ENCODE measurements at places on chromosomes 13 and 19.

GRCh38 chr13:50125304-50125553, 110.0 kb downstream of the KCNRG start:
- no peak for DNase-seq

GRCh38 chr19:42291435-42291810, 10.5 kb upstream of the PRR19 start:
- no peak for DNase-seq

- no peak for DNase-seq
These were observed 6.0 kb upstream of the CCNP start for GRCh38 chr19:40232479-40232878.

DNA sequence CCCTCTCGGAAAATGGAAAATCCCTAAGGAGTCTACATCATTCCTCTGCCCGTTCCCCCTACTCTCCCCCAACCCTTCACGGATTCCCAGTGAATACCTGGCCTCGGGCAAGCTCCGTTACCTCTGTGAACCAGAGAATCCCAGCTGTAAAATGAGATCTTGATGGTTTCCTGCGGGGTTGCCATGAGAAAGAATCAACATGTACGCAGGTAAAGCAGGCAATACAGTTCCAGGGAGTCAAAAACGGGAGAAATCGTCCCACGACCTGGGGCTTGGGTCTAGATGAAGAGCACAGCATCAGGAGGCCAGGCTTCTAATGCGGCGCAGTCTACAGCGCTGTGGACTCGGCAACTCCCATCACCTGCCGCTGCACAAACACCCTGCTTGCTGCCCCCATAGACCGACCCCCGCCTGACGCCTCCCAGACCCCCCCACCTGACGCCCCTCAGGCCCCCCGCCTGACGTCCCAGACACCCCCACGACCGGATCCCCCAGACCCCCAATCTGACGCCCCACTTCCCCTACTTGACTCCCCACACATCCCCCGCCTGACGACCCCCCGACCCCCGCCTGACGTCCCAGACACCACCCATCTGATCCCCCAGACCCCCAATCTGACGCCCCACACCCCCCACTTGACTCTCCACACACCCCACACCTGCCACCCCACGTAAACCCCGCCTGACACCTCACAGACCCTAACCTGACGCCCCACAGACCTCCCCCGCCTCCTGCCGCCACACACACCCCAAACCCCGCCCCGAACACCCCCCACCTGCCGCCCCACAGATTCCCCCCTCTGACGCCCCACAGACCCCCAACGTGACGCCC, 680 bp downstream of the LIG4 start:
- DNase-seq, result no peak

GRCh38 chr13:23622985-23623384, 52.8 kb downstream of the TNFRSF19 start:
- DNase-seq, result no peak

- no peak for DNase-seq
These were observed 117.2 kb downstream of the IRS2 start for GRCh38 chr13:109669234-109669612.

DNA sequence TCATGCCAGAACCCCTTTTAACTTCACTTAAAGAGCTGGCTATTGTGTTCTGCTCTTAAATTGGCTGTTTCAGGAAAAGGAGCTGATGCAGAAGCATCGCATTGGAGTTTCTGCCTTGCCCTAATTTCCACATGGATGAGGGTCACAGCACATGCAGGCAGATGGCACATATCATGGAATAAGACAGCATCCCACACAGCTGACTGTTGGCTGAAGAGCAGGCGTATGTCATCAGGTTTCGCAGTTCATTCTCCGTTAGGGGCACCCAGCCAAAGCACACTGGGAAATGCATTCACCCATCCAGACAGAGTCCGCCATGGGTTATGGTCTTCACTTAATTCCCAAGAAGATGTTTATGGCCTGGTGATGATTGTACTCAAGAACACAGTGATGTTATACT, 572.5 kb downstream of the LIG4 start:
- DNase-seq, result no peak

DNA sequence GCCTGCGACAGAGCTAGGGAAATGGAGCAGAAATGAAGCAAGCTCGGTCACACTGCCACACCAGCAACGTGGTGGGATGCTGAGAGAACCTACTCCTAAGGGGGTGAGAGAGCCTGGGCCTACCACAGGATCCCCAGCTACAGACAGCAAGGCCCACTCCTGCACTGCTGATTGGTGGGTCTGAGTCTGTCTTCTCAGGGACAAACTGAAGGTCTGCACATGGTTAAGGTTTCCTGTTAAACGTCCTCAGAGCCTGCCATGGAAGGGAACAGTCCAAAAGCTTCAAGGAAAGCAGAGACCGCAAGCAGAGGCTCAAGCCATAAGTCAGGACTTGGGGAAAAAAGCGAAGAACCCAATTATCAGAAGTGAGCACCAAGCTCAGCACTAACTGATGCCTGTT, 53.5 kb upstream of the MED4 start:
- no peak for DNase-seq

DNA sequence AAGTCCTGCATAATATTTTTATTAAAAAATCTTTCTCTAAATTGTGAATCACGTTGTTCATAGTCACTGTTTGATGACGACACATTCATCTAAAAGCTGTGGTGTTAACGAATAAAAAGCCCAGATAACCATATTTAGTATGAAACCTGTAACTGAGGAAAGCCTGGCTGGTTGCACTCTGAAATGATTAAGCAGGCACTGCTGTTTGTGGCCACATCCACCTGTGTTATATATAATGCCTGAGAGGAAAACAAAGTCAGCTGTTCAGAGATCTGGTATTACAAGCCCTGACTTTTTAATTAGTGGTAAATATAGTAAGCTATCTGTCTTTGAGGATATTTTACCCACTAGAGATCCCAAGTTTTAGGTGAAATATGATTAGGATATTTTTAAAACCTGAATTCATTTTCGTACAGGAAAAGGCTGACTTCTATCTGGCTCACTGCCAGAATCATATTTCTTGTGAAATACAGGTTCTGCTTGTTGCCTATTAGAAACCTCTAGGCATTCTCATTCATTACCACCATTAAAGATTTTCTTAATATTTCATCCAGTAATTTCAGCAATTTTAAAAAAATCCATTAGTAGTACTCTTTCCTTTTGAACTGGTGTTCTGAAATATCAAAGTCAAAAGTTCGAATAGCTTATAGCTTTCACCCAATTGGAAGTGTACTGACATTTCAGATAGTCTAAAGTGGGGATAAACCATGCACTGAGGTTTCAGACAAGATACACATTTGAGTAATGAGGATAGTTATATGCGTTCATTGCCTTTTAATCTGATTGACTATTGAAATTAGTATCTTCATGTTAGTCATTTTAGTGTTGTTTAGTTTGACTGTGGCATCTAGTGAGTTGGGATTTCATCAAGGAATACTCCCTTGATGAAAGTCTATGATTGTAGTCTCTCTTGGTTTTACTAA, 79.7 kb downstream of the LMO7 start:
- DNase-seq, result no peak

- DNase-seq, result no peak
These were observed 5.8 kb downstream of the CBARP start for GRCh38 chr19:1231729-1232637.

DNA sequence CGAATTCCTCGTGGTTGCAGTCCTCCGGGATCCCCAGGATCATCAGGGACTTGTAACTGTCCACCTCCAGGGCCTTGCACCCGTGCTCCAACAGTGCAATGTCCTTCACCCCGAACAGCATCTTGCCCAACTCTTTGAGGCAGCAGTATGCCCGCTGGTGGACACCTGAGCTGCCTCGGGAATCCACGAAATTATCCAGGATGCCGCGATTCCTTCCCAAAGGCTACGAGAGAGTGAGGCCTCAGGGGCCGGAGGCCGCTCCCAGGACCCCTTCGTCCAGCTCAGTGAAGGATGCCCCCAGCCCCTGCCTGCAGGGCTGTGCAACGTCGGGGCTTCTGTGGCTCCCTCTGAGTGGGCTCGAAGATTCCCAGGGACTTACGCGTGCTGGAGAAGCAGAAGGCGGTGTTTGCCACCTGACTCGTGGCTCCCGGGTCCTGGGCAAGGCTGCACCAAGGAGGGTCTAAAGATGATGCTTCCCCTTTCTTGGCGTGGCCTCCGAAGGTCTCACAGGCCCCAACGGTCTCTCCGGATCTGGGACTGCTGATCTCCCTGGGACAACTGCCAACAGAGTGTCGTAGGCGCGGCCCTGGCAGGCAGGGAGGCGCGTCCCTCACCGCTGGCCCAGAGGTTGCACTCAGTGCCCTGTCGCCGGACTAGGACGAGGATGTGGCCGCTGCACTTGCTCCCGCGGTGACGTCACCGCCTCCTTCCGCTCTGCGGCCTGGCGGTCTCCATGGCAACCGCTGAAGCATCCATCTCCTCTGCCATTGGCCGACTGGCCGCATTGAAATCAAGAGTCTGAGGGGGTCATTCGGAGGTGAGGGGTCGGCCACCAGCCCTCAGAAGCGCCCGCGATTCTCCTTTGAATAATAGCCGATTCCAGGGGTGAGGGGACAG, at the start of gene PNMA8C:
Gene PNMA8C (minus strand): TSS at position 698 of the 897 bp plus-strand sequence. CDS start 577 bp downstream, at position 121.
- no peak for DNase-seq

DNA sequence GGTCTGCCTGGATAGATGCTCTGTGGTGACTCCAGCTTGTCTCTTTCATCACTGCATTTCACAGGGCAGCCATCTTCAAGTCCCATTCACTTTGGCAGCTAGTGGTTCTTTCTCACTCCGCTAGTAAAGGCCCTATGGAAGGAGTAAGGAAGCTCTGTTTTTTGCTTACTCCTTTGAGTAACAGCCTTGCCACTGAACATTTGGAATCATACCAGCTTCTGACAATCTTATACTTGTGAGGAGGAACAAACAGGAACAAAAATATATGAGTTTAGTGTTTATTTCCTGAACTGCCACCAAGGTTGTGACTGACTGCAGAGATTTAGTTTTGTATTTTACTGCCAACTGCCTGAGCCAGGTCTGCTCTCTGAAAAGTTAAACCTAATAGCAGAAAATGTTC, 38.7 kb downstream of the KCTD4 start:
- DNase-seq, result no peak

- DNase-seq, result no peak
These were observed 6.5 kb upstream of the SIGLEC14 start for GRCh38 chr19:51653162-51653561.

DNA sequence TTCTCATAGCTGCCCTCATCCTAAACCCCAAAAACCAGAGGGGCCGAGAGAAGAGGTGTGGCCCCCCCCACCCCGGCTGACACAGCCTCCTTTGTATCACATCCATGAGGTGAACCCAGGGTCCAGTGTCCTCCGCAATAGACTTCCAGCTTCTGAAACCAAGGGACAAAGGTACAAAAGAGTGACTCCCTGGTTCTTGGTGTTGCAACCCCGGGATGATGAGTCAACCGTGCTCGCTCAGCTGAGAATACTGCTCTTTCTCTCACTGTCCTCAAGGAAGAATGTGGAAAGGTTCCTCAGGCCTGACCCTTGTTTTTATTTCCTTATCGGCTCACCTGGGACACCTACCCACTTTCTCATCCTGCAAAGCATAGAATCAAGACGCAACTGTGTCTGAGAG, 5.5 kb downstream of the SLC15A1 start:
- DNase-seq, result no peak

- no peak for DNase-seq
These were observed 5.2 kb downstream of the NXNL1 start for GRCh38 chr19:17455308-17456123.

DNA sequence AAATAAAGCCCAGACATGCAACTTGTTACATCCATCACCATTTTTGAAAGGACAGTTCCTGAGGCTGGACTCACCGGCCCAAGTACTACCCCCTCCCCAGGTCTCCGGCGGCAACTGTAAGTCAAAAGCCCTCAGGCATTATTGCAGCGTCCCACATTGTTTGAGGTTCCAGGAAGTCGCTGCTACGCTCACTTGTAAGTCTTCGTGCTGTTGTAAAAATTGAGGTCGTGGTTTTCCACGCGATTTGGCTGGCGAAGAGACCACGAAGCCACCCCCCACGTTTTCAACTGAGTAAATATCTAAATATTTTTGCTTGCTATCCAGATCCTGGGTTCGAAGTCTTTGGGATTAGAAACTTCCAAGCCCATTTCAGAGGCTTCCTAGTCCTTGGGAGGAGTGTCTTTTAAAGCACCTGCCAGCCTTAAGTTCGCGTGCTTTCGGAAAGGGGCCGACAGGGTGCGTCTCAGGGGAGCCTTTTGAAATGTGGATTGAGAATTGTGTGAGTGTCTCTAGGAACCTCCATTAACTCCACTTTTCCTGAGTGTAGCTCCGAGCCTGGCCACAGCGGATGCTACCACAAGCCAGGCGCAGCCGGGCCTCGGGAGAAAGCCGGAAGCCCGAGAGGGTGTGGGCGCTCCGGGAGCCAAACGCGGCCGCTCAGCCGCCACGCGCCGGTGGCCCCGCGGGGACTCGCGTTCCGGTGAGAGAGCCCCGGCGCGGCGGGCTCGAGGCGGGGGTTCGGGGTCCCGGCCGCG, 434 bp upstream of the FNDC3A start:
- no peak for DNase-seq
